ENCODE measurements at places on chromosomes 1 and 21.
A peak's percentile ranks its signal among the peaks of the same experiment; 100 is the strongest.

DNA sequence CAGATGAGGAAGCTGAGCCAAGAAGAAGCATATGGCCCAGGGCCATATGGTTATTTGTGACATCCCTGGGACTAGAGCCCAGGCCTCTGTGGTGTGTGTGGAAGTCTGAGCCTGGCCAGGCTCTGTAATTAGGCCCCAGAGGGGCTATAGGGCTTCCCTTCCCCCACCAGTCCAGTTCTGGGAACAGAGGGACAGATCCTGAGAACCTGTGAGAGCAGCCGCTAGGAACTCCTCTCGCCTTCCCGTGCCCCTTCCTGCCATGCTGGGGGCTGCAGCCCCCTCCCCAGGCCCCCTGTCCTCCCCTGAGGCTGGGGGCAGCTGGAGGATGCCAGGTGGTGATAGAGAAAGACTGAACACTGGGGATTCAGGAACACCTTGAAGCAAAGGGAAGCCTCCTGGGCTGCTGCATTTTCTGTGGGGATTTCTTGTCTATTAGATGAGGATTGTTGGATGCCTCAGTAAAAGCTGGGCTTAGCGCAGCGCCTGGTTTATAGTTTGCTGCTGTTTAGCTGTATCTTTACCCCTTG lies 33.3 kb downstream of the COQ8A start:
- no peak for DNase-seq

DNA sequence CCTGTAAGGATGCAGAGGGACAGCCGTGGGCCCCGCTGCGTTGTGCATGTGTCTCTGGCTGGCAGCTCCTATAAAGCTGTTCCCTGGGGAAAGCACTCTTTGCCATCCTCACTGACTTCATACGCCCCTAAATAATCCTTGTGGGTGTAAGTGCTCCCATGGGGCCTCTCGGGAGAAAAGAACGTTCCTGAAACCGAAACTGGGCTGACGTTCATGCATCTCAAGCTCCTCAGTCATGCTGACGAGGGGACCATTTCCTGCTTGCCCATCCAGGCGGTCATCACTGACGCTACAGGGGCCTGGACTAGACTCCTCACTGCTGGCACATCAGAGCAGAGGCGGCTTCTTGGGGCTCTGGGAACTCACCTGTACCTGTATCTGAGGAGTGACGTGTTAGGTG lies 73.1 kb upstream of the USP24 start:
- DNase-seq = no peak

DNA sequence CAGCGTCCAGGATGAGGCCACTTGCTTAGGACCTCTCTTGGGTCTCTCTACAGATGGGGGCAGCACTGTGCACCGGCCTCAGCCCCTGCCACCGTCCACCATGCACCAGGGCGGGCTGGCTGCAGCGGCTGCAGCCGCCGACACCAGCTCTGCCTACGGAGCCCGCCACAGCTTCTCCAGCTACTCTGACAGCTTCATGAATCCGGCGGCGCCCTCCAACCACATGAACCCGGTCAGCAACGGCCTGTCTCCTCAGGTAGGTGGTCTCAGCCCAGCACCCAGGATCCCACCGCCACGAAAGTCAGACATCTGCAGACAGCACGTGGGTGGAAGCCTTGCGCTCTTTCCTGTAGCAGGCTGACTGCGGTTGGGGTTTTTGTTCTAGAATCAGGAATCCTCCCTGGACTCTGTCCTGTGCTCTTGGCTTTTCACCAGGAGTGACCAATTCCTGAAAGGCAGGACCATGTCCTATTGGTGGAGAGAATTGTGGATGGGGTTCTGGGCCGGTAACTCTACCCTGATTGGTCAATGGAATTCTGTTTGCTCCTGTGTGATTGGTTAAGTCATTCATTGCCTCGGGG lies 72.5 kb downstream of the PAX7 start:
- DNase-seq = no peak

- no peak for DNase-seq
Observed at GRCh38 chr1:102186536-102186935, 189.8 kb upstream of the OLFM3 start.

- no peak for DNase-seq
Observed at GRCh38 chr1:206002160-206002559, 1.0 kb downstream of the RAB7B start.

GRCh38 chr1:150576794-150577556 lies 2.4 kb downstream of the MCL1 start:
- DNase-seq = no peak

GRCh38 chr1:186165303-186165702 lies 209.8 kb downstream of the TPR start:
- no peak for DNase-seq

- DNase-seq = no peak
Observed at GRCh38 chr1:97849345-97850340, 71.2 kb downstream of the DPYD start.

- peak; percentile 42 for DNase-seq
Observed at GRCh38 chr1:182235952-182236650, 155.5 kb downstream of the GLUL start.

- no peak for DNase-seq
Observed at GRCh38 chr1:39671793-39672550, at the start of gene NT5C1A. NT5C1A (minus strand) TSS chr1:39672107; CDS start chr1:39672038, 69 bp downstream.

DNA sequence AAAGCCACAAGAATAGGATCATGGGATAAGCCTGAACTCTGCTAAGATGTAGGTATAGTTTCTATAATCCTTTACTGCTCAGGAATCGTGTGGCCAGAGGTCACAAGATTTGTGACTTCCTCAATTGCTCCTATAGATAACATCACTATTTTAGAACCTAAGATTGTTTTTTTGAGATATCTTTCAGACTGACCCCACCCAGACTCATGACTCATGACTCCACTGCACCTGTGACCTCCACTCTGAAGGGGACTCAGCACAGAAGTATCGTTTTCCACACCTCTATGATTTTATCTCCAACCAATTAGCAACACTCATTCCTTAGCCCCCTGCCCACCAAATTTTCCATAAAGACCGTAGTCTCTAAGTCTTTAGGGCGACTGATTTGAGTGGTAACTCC lies 124.5 kb upstream of the KCNK1 start:
- DNase-seq = no peak

DNA sequence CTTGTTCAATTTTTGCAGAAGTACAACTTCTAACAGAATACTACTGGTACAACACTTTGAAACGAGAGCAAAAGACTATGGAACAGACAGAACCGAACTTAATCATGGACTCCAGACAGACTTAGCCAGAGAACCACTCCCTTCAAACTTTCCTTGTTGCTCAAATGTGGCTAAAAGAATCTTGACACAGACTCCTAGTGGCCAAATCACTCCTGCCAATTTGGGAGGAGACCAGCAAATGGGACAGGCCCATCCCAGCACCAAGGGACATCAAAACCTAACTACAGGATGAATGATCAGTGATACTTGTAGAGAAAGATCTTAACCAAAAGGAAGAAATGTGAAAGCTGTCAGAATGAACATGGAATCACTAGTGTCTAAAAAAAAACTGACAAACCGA lies 154.0 kb downstream of the MATN1 start:
- no peak for DNase-seq

DNA sequence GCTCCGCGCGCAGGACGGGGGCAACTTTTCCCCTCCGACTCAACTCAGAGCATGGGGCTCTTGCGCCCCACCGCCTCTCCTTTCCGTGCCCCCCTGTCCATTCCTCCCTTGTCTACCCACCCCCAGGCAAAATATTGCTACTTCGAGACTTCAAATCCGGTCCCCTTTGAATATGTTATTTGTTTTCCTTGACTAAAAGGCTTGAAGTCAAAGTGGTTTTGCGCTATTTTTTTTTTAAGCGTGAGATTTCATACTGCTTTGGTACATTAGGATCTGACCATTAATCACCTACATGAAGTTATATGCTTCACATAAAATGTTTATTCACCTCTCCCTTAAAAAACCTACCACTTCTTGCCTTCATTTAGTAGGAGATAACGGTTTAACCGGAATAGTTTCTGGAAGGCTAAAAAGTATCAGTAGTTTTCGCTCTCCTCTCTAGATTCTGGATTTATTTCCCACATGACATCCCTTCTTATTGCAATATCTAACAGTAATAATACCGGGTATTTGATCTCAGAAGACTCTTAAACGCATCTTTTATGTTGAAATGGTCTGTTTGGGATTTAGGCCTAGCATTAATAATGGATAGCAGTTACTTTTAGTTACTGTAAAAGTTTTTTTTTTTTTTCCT lies 1.6 kb downstream of the NFIA start:
- DNase-seq = no peak

DNA sequence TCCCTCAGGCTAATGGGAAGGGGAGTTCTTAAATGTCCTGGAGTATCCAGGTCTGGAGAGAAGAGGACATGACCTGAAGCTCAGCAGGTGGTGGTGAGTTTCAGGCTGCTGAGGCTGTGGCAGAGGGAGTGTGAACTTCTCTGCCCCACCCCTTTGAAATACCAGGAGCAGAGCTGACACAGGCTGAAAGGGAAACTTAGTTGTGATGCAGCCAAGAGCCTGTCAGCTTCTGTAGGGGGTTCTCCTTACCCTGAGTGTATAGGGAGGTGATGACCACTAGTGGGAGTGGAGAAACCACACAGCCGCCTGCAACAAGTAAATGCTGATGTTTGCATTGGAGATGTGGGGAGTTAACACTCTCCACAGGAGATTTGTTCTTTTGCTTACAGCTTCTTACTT lies 152.3 kb downstream of the FCRL5 start:
- DNase-seq = no peak

GRCh38 chr1:222547944-222548671 lies at the start of gene HHIPL2:
HHIPL2 (minus strand) TSS chr1:222548104; CDS start chr1:222548044, 60 bp downstream.
- no peak for DNase-seq

DNA sequence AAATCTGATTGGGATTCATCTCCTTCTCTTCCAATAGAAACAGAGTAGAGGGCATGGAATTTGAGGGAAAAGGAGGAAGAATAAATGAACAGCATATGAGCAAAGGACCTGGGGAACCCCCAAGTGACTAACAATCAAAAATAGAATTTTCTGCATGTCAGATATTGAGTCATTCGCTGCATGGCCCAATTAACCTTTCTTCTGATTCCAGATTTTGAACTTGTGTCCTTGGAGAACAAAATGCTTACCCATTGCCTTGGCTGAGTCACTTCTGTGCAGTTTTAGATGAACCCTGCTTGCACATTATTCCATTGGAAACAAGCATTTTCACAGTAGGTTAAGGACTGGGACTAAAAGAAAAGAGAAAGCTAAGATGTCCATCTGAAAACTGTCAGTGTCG lies 390.5 kb downstream of the ST6GALNAC3 start:
- no peak for DNase-seq

GRCh38 chr1:63203641-63204040 lies 118.7 kb upstream of the FOXD3 start:
- DNase-seq = no peak

GRCh38 chr1:176539018-176539417 lies 76.0 kb downstream of the PAPPA2 start:
- DNase-seq = no peak

DNA sequence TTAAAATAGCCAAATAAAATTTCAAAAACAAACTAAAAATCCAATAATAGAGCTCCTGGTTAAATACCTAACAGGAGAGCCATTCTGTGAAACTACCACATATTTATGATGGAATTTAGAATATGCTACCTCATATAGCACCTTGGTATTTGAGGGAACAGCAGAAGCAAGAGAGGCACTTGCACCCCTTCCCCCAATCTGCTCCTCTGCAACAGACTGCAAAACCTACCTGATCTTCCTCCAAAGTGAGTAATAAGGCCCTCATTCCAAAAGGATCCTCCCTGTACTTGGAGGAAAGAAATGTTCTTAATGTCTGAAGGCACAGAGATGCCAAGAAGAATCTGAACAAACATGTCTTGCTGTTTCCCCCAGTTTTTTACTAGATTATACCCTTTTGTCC lies 28.1 kb upstream of the RNPC3 start:
- DNase-seq = no peak

DNA sequence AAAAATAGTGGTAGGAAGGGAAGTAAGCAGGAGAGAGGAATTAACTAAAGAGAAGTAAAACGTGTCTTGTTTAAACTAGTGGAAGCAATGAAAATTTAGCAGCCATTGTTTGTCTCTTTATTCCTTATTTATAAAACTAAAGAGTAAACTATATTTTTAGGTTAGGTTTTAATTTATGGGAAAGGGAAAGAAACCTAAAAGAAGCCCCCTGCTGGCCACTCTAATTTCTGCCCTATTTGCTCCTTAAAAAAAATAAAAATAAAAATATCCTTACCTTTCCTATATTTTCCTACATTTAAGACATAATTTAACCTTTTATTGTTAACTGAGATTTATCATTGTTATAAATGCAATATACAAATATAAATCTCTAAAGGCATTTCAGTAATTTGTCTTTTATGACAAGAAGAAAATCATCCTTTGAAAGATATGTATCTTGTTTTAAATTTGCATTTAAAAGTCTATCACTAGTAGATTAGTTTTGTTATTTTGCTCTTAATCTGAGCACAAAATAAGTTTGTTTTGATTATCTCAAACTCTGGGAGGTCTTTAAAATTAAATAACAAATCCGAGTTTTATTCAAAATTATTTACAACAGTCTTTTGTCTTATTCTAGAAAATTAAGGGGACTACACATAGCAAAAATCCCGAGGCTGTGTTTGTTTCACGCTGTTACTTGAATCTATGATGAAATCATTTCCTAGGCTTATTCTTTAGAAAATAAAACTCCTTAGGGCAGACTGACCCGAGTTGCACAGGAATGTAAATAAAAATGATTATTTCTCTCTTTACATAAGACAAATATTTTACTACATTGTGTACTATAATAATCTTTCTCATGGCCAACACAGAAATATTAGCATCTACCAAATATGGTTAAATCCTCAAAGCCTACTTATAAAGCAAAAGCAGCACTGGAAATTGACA lies 201.7 kb downstream of the NRIP1 start:
- DNase-seq = no peak

GRCh38 chr1:23537296-23537973 lies 6.4 kb upstream of the E2F2 start:
- DNase-seq = no peak

DNA sequence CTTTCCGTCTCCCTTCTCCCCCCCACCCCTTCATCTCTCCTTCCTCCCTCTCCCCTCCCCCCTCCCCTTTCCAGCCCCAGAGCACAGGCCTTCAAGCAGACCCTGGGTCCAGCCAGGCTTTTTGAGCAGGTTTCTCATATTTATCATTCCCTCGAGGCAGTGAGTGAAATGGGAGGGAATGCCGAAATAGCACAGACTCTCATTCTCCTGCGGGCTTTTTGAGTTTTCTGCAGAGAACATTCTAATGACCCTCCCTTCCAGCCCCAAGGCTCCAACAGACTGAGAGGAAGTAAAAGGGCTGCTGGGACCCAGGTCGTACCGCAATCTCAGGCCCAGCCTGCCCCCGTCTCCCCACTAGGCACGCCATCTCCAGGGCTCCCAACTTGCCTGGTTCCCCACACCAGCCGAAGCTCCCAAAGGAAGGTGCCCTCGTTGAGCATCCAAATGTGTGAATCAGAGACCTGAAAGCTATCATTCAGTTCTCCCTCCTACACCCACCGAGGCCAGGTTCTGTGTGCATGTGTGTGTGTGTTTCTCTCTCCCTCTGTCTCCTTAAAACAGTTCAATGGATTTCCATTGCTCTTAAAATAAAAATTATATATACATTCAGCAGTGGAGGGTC lies 22.3 kb downstream of the ACTA1 start:
- DNase-seq = no peak
